Stimulated activated CD4-positive, alpha-beta T cell treated with anti-CD3 and anti-CD28 coated beads, Interleukin-2, amount 100 ng/mL, for 4 hours (primary cell): ENCODE measurements at places on chromosomes 16 and 17.

GRCh38 chr17:37086334-37086733 lies 137.6 kb downstream of the AATF start:
- DNase-seq: no peak

DNA sequence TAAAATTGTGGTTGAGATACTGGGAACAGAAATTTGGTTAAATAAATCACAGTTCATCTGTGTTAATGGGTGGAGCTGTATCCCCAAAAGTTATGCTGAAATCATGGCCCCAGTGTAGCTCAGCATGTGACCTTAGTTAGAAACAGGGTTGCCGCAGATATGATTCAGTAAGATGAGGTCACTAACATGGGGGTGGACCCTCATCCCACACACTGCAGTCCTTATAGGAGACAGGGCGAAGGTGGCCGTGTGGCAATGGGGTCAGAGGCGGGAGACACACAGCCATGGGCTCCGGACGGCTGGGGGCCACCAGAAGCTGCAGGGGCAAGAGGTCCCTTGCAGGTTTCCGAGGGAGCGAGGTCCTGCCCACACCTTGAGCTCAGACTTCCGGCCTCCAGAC lies 10.7 kb downstream of the GALNS start:
- DNase-seq: no peak

GRCh38 chr16:21617607-21618006 lies 18.2 kb downstream of the METTL9 start:
- DNase-seq: no peak

DNA sequence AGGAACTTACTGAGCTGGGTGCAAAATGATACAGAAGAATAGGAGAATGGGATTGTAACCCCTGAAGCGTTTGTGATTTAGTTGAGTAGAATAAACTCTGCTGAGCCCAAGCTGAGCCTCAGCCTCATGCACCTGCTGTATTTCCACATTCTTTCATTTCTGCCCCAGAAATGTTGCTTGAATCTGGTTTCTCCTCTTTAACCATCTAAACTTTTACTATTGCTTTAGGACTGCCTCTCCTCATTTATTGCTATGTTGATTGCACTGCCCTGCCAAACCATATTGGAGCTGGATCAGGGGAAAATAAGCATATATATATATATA lies 64.8 kb downstream of the PITPNC1 start:
- no peak for DNase-seq

DNA sequence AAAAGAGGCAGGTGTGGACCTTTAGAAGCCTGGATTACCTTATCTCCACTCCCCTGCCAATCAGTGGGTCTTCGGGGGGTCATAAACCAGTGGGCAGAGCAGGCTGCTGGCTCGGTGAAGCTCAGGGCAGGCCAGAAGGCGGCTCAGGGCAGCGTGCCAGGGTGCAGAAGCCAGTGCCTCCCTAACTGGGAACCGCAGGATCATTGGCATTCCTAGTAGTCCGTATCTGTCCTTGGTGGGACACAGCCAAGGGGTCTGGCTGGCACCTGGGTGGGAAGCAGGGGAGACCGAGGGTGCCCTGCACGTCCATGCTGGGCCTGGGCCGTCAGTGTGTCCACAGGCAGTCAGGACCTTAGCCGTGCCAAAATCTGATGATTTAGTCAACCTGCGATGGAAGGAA lies 76.8 kb downstream of the SEC14L1 start:
- DNase-seq: no peak
